ENCODE measurements at places on chromosomes 11 and 22.

DNA sequence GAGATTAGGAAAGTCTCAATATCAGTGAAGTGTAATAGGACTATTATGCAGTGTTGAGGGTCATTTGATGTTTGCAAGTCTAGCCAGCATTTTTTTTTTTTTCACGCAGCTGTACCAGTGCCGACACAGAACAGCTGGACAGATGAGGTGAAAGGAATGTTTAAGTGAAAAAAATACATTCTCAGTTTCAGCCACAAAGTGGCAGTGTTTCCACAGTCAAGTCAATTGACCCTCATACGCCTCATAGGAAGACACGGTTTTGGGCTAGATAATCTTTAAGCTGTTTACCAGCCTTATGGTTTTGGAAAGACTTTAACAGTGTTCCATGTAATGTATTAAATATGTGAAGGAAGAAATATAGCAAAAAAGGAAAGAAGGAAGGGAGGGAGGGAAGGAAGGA, 349.9 kb upstream of the ANO3 start:
- peak; percentile 65 for DNase-seq

DNA sequence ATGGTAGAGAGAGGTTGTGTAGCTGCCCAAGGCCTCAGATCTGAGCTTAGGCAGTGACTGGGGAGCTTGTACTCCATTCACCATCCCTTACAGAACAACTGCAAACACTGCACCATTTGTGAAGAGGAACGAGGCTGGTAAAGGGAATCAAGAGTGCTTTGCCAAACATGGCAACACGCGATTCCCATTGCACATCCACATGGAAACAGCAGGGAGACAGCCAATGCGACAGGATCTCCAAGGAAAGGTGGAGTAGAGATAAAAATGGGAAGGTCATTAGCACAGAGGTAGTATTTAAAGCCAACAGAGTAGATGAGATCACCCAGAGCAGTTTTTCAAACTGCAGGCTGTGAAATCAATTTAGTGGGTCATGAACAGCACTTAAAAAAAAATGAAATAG, 42.0 kb downstream of the TCF20 start:
- no peak for DNase-seq

GRCh38 chr11:113567867-113568544, 92.8 kb upstream of the DRD2 start:
- DNase-seq: peak; percentile 27

GRCh38 chr22:26722159-26722558, 64.8 kb downstream of the MIAT start:
- DNase-seq: no peak

DNA sequence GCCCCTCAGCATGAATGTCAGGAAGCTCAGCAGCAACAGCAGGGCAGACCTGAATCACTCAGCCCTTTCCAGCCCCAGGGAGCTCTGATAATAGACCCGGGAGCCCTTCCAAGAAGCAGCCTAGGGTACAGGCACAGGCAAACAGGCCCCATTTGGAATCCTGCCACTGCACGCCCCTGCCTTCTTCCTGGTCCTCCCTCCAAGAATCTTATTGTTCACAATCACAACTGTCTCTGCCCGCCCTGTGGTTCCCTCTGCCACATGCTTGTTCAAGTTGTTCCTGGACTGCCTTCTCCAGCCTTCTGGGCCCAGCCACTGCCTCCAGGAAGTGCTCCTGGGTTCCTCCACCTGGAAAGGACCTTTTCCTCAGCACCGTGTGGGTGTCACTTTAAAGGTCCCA, 54.6 kb downstream of the LRRC32 start:
- no peak for DNase-seq

- no peak for DNase-seq
Observed at GRCh38 chr11:60165538-60165937, 17.3 kb downstream of the MS4A6A start.

DNA sequence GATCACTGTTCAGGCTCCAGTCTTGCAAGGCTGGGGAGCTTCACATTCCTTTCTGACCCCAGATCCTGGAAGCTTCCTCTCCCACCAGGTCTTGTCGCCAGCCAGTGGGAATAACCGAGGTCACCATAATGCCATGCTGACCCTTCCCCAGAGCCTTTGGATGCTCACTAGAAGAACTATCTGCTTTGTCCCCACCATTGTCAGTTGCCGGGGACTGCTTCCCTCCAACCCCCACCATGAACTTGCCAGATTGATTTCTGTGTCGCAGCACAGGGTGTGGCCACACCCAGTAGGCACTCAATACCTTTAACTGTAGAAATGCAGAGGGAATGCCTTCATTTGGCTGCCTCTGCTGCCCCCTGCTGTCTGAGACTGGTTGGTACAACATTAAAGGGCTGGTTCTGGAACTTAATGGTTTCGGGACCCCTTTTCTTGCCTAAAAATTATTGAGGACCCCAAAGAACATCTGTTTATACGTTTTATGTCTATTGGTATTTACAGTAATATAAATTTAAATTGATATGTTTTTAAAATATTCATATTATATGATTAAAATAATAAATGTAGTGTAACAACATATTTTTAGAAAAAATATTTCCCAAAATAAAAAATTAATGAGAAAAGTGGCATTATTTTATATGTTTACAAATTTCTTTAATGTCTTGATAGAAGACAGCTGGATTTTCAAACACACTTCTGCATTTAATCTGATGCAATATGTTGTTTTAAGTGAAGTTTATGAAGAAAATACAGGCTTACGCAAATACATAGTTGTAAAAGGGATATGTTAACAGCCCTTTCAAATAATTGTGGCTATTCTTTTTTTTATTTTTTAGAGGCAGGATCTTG, 6.7 kb upstream of the GDPD5 start:
- peak; percentile 82 for DNase-seq

GRCh38 chr22:44147821-44148574, 32.7 kb upstream of the PARVG start:
- DNase-seq: peak; percentile 66

- DNase-seq: no peak
Observed at GRCh38 chr11:100716838-100717237, 29.8 kb downstream of the ARHGAP42 start.

- no peak for DNase-seq
Observed at GRCh38 chr22:47000256-47000655, 237.8 kb downstream of the TBC1D22A start.

GRCh38 chr22:36641902-36642640, 61.5 kb downstream of the CACNG2 start:
- no peak for DNase-seq

DNA sequence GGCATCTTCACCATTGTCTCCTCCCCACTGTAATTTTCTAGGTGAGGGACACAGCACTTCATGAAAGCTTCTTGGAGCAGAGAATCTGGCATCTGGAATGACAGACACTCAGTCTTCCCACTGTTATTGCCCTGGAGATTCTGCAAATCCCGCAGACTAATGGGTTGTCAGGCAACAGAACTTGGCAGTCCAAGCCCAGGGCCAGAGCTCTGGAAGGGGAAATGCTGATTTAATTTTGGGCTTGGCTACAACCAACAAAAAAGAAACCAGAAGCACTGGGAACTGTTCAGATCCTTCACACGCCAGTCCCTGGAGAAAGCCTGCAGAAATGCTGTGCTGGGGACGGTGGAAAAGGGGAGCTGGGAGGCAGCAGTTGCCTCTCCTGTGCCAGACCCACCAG, 71.5 kb upstream of the BID start:
- DNase-seq: no peak

GRCh38 chr11:73792584-73792983, 4.9 kb downstream of the MRPL48 start:
- no peak for DNase-seq

DNA sequence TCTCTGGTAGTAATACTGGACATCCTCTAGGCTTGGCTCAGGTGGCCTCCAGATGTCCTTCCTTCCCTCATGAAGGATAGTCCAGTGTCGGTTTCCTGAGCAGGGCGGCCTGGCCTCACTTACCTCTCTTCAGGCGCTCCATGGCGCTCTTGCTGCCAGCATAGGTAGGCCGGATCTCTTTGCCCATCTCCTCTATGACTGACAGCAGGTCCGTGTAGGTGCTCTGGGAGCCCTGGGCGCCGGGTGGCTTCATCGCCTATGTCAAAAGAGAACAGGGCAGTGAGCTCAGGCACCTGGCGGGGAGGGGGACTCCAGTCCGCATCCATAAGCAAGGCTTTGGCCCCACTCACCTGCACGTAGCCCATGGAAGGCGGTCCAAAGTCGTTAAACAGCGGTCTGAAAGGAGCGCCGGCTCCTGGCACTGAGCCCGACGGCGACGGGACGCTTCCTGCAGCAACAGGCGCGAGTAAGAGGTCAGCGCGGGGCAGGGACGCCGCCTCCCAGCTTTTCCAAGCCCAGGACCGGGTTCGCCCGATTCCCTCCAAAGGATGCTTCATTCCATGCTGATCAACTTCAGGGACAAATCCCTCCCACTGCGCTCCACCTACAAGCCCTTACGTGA, 609 bp downstream of the CDK2AP2 start:
- DNase-seq: peak; percentile 83

- DNase-seq: no peak
Observed at GRCh38 chr11:36817336-36817965, 219.4 kb upstream of the RAG2 start.

GRCh38 chr11:36362902-36363301, 66.8 kb downstream of the PRR5L start:
- no peak for DNase-seq

- DNase-seq: no peak
Observed at GRCh38 chr11:66112601-66113499, 42.8 kb downstream of the PACS1 start.

DNA sequence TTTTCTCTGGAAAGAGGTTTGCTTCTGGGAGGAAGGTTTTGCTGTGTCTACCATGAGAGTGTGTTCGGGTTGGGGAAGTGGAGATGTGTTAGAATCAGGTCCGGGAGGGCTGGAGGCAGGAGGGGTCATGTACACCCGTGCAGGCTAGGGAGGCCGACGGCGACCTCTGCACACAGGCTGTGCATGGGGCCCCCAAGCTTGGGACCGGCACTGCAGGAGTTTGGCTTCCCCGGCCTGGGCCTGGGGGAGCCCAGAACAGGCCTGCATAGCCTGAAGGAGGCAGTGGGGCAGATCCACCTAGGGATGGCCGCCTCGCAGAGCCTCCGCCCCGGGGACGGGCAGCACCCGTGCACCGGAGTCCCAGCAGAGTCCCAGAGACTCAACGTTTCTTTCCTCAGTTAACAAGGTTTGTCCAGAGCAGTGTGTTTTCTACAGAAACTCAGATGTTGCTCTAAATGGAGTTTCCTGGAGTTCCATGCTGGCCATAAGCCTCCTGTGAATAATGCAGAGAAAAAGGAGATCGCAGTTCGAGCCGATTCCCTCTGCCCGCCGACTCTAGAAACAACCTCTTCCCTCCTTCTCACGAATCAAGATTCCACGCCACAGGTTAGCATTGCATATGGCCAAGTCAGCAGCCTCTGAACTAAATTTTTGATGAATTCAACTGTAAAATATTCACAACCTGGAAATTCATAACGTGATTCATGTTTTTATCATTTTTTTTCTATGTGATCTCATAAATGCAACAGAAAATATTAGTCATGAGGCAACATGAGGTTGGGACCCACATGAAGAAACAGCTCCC, 427.3 kb downstream of the BRD1 start:
- no peak for DNase-seq

DNA sequence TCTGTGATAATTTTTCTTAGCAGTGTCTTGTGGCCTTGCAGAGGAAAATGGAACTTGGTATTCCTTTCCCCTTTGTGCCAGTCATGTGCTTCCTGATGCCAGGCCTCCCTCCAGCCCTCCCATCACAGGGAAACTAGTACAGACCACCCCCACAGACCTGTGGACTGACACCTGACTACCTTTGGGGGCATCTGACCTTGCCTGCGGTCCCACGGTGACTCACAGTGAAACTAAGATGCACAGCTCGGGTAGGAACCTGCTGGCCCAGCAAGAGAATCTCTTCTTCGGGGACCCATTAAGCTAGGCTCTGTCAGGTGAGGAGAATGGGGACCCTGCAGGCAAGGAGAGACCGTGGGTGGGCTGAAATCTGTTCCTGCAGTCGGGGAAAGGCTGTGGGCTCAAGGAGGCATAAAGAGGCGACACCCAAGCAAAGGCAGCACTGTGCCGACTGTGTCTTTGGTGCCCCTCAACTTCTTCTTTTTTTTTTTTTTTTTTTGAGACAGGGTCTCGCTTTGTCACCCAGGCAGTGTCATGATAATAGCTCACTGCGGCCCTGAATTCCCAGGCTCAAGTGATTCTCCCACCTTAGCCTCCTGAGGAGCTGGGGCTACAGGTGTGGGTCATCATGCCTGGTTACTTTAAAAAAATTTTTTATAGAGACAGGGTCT, 20.8 kb upstream of the PEX26 start:
- DNase-seq: no peak
